Activated effector memory CD4-positive, alpha-beta T cell treated with Interleukin-2 at 50 U/mL for 16 hours (primary cell): ENCODE measurements at places on chromosomes 1 and 21.

GRCh38 chr1:182080955-182081582 lies 19.6 kb upstream of the ZNF648 start:
- no peak for DNase-seq

DNA sequence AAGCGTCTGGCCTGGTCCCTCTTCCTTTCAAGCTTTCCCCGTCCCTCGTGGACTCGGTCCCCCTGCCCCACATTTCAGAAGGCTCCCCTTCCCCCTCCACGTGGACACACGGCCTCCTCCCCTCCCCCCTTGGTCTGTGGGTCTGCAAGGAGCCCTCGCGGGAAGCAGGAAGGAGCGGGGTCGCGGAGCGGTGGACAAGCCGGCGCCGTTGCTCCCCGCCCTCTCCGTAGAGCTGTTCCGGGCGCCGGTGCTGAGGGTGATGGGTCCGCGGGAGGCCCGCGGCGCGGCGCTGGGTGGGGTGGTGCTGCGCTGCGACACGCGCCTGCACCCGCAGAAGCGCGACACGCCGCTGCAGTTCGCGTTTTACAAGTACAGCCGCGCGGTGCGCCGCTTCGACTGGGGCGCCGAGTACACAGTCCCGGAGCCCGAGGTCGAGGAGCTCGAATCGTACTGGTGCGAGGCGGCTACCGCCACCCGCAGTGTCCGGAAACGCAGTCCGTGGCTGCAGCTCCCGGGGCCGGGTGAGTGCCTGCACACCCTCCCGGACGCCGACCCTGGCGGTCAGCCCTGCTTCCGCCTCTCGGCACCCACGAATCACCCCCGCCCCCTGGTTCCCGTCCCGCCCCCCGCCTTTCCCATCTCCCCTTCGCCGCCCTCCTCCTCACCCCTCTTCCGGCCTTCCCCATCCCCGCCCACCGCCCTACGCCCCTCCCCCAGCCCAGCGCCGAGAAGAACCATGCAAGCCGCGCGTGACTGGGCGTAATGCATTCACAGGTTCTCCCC lies 5.3 kb downstream of the FCRLB start:
- peak; percentile 61 for DNase-seq

DNA sequence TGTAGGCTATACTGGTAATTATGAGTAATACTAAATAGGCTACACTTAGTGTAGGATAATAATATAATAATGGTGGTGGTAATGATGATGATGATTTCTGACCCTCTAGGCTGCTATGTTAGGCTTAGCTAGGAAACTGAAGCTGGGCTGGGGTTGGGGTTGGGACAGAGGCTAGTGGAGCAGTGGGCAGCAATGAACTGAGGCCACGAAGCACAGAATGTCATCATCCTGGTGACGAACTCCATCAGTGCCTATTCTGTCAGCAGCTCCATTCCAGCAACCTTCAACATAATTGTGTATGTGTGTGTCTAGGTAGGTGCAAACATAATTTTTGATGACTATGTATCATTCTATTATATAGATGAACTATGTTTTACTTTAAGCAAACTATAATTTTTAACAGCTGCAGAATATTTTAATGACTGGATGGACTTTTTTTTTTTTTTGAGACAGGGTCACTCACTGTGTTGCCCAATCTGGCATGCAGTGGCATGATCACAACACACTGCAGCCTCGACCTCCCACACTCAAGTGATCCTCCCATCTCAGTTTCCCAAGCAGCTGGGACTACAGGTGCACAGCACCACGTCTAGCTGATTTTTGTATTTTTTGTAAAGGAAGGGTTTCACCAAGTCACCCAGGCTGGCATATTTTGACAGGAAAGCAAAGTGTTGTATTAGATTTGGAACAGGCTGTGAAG lies 12.9 kb upstream of the CLIC4 start:
- no peak for DNase-seq

GRCh38 chr1:61244114-61244513 lies 161.8 kb downstream of the NFIA start:
- DNase-seq = no peak

GRCh38 chr1:203649999-203650836 lies 23.6 kb downstream of the ATP2B4 start:
- DNase-seq = peak; percentile 70

GRCh38 chr1:183628537-183628936 lies 7.0 kb downstream of the ARPC5 start:
- DNase-seq = no peak

- no peak for DNase-seq
Observed at GRCh38 chr1:202623075-202623474, 87.2 kb downstream of the SYT2 start.
